NCI-H1417 treated with DMSO at 0.1 percent for 48 hours (cell line): ENCODE measurements at places on chromosomes 7 and 10.

DNA sequence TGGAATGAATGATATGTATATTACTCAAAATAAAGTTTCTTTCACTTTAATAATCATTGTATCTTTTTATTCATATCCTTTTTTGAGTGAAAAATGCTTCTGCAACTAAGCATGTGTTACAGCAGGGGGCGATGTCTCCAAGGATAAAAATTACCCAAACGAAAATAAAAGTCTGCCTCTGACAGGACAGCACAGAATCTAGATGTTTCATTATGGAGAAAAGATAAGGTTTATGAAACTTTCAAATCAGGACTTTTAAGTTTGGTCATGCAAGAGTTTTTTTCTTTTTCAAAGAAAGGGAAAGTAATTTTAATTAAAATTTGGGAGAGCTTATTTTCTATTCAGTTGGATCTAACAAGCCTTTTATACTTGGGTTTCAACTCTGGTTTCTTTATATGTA lies 48.4 kb downstream of the TES start:
- no peak for DNase-seq

DNA sequence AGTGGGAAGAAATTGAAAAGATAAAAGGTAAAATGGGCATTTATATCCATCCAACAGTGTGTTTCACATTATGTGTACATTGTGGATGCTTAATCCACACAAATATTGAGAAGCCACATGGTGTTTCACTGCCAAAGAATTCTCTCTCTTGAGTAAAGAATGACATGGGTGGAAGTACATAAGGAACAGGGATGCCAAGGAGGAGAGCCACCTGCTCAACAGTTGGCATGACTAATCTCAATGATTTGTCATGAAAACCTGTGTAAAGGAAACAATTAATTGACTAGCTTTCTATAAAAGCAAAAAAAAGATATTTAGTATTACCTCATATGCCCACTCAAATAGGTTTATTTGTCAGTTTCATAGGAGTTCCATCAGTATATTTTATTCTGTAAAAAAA lies 43.1 kb downstream of the MAGI2 start:
- DNase-seq = no peak

- DNase-seq = no peak
These were observed 93.7 kb downstream of the MDFIC start for GRCh38 chr7:115015619-115016018.

- DNase-seq = no peak
These were observed 5.4 kb downstream of the IFIT2 start for GRCh38 chr10:89307269-89307577.

DNA sequence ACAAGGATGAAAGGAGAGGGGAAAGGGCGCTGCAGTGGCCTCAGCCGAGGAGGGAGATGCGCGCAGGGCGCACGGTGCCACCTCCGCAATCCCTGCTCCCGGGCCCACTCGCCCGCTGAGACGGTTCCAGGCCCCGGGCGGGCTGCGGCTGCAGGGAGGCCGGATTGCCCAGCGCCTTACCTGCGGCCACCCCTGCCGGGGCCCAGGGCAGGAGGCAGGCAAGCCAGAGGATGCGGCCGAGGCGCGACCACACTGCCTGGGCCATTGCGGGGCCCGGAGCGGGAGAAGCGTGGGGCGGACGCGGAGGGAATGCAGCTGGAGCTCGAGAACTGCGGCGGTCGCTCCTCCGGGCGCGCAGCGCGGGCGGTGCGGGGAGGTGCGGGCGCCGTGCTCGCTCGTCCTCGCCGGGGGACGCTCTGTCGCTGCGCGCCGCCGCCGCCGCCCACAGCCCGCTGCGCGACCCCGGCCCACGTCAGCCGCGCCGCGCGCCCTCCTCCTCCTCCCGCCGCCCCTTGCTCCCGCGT lies at the start of gene TMEM130:
TMEM130 (minus strand) TSS at position 418 of the 524 bp plus-strand sequence; CDS start at position 265, 153 bp downstream.
- no peak for DNase-seq

DNA sequence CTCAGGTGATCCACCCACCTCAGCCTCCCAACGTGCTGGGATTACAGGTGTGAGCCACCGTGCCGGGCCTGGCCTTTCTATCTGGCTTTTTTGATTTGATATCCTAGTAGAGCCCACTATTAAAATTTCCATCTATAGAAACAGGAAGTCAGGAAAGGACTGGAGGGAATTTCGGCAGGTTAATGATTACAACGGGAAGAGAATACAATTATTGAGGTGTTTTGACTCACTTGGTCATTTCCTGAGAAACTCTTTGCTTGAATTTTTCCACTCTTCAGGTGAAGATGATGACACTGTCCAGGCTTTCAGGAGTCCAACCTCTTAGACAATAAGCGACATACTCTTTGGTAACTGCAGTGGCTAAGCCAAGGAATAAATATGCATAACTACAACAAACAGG lies 1.1 kb upstream of the MKLN1 start:
- DNase-seq = no peak

DNA sequence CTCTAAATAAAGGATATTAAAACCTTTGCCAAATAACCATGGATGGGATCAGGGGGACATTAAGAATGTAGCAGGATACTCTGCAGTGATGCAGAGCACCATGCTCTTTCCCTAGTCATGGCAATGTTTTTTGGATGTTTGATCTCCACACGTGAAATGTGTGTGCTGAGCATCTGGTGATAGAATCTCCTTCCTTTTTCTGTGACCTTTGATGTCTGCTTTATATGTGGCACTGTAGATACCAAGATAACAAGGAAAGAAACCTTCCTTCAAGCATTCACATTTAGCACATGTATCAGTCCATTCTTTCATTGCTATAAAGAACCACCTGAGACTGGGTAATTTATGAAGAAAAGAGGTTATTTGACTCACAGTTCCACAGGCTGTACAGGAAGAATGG lies 87.7 kb upstream of the CYP2C9 start:
- DNase-seq = no peak

DNA sequence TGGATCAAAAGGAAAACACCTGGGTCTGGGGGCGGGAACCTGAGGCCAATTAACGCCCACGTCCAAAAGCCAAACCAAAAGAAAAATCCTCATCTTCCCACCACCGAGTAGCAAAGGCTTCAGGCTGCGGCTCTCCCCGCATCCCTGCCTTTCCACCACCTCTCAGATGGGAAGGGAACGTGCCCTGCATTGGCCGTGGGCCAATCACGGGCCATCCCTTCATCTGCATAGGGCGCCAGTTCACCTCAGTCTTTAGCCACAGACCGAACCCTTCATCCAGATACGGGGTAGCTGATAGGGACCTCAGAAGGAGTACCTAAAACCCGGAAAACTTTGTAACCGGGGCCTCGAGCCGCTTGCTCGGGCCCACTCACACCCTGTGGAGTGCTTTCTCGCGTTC lies 626 bp downstream of the PRPF18 start:
- DNase-seq = no peak

DNA sequence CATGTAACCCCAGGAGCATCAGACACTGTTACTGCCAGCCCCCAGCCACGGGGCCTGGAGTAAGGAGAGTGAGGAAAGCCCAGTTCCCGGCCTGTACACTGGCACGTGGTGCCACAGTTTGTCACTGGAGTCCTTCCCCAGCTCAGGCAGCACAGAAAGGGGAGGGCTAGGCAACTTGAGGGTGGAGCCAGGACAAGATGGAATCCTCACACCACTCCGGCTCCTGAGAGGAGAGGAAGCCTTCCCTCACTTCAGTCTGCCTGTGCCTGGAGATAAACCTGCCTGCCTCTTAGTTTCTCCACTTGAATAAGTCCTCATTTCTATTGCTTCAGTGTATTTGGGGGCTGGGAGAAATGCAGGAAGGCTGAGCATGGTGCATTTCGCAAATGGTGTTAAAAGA lies 176.0 kb downstream of the KIAA1217 start:
- DNase-seq = no peak

DNA sequence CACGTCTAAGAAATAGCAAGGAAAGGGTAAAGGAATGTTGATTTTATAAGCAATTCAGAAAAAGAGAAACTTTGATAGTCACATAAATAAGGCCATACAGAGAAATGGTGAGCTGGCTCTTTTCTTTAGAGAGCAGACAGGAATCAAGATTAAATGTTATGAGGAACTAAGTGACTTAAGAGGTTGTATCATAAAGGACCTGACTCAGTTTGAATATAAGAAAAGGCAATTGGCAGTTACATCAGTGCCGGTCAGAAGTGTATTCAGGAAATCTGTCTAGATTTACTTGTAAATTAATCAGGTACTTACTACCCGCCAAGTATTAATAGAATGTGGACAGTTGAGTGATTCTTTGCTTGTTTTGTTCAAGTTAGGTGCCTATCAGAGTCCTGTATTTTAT lies 2.1 kb downstream of the MRPL32 start:
- no peak for DNase-seq

DNA sequence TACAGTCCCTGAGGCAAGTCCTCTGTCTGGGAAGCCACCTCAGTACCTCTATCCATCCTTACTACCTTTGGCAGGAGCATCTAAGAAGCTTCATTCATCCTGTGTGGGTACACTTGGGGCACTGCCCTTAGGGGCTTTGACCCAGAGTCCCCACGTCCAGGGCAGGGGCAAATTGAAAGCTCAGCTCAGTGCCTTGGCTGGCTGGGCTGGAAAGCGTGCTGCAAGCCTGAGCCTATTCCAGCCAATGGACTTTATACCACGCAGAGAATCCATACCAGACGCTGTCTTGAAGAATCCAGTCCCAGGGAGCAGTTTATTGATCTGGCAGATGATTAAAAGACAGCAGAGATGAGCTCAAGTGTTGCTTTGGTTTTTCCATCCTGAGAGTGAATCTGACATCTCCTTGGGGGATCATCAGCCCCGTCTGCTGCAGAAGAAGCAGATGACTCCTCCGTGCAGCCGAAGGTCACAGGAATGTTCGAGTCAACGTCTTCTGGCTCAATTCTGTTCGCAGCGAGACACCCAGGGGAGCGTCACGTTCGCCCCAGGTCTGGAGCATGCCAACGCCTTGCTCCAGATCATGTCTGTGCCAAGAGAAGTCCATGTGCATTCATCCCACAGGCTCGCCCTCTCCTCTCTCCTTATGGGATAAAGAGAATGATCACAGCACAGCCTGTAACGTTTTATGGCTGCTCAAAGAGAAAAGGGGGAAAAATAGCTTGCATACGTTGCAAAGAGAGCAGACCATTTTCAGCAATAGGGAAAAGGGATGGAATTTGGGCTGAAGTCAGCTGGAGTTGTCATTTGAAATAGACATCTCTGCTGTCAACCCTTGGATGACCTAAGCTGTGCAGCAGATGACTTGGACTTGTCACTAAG lies 35.8 kb upstream of the LYZL1 start:
- DNase-seq = no peak

DNA sequence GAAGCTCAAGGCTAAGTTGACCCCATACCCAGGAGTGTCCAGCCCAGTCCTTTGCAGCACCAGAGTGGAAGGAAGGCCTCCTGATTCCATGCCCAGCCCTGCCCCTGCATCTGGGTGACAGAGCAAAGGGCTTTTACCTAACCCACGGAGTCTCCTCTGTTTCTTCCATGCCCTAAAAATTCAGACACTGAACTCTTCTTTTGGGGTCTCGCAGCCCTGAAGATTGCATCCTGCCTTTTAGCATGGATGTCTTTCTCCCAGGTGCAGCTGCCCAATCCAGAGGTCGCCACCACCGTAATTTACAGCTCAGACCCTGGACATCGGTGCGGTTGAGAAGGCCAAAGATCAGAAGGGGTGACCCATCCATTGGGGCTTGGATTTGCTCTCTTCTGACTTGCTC lies 50.8 kb downstream of the CXCL12 start:
- DNase-seq = no peak

DNA sequence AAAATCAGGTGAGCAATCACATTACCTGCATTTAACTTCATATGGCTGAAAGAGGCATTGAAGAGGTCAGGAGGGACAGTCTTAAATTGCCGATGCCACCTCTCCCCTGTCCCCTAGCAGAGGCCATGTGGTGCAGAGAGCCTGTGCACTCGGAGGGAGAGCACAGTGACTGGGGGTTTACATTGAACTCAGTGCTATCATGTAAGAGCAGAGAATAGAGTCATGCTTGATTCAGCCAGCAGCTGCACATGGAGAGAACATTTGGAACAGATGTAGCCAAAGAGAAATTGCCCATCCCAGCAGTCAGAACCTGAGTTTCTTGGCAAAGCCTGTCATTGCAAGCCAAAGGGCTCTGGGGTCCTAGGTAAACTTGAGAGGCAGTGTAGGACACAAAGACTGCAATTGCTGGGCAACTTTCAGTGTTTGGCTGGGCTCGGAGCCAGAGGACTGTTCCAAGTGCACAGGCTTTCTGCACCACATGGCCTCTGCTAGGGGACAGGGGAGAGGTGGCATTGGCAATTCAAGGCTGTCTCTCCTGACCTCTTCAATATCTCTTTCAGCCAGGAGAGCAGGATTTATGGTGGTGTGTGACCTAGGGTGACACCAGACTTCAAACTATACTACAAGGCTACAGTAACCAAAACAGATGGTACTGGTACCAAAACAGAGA lies 267.1 kb downstream of the REEP3 start:
- no peak for DNase-seq

DNA sequence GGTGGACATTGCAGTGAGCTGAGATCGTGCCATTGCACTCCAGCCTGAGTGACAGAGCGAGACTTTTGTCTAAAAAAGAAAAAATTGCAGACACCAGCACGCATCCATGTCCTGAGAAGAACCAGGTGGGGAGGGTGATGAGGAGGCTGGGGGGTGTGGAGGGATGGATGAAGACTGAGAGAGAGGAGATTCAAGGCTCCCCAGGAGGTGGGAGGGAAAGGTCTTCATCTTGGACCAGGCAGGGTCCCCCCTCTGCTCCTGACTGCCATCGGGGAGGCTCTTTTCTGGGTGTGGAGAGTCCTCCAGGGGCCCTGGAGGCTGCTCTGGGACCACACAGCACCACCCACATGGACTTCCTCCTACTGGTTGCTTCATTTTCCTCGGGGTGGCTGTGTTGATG lies 1.5 kb downstream of the SCART1 start:
- no peak for DNase-seq

DNA sequence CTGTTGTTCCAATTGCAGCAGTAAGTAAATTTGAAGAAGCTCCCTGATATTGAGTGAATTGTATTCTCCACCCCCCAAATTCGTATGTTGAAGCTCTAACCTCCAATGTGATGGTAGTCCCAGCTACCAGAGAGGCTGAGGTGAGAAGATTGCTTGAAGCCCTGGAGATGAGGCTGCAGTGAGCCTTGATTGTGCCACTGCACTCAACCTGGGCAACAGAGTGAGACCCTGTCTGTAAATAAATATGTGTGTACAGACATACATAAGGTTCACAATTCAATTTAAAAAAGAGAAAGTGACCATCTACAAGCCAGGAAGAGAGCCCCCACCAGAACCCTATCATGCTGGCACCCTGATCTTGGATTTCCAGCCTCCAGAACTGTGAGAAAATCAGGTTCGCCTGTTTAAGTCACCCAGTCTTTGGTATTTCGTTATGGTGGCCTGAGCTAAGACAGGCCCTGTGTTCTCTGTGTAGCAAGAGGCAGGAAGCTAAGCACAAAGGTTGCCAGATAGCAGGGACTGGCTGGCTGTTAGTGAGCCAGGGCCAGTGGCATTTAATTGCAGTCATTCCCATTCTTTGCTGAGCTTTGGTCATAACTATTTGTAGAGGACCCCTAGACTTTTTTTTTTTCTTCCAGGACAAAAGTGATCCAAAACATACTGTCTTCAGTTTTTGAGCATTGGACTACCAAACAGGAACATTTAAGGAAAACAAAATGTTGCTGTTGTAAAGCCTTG lies 45.6 kb downstream of the AUTS2 start:
- no peak for DNase-seq

GRCh38 chr10:5291501-5292195 lies 73.1 kb upstream of the UCN3 start:
- no peak for DNase-seq
